Immature natural killer cell (primary cell): ENCODE measurements at places on chromosomes 6 and 20.

DNA sequence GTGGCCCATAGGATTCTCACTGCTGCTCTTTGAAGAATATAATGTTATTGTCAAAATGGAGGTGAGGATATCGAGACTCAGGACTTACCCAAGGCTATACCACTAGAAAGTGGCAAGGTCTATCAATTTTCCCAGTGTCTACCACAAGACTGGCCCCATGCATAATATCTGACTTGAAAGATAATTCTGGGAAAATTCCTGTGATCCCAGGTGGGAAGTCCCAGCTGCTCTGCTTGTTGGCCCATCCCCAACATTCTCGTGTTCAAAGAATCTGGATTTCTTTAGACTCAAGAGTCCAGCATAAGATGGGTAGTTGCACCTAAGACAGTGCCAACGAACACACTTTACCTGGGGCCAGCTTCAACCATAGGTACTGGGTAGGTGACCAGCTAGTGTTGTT lies 120.7 kb upstream of the DTNBP1 start:
- H3K36me3 ChIP-seq, result peaks cover 12% of the 10 kb centered on the region
- DNase-seq, result no peak
- no peaks in the 10 kb centered on the region for H3K4me1 ChIP-seq
- H3K27me3 ChIP-seq, result peaks cover 2% of the 10 kb centered on the region
- no peak overlapping the region for H3K4me3 ChIP-seq

GRCh38 chr20:25576783-25577530 lies 8.4 kb downstream of the NINL start:
- DNase-seq, result no peak
- H3K4me3 ChIP-seq, result no peak overlapping the region
- H3K27ac ChIP-seq, result no peak overlapping the region
- no peaks in the 10 kb centered on the region for H3K4me1 ChIP-seq
- peaks cover 7% of the 10 kb centered on the region for H3K27me3 ChIP-seq

DNA sequence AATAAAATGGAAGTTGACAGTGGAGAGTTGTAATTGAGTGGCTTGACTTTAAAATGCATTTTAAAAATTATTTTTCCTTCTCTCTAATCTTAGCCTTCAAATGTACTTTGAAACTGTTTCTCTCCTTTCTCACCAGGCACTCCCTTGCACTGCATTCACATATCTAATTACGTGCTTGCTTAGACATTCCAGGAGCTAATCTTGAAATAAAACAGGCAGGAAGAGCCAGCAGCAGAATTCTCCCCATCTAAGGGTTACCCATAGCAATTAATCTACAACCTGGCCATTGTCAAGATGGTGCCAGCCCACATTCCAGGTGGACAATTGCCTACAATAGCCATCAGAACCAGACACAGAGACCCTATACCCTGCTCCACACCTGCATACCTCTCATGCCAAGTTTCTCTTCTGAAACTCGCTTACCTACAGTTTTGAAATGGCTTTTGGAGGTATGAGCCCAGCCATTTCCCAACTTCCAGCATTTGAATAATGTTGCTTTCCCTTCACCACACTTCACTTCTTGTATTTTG lies 167.6 kb upstream of the GJE1 start:
- DNase-seq, result no peak
- no peaks in the 10 kb centered on the region for H3K4me1 ChIP-seq
- H3K36me3 ChIP-seq, result no peaks in the 10 kb centered on the region
- no peak overlapping the region for H3K4me3 ChIP-seq
- no peaks in the 10 kb centered on the region for H3K27me3 ChIP-seq
- H3K27ac ChIP-seq, result no peak overlapping the region

GRCh38 chr6:157761331-157761921 lies 61.6 kb upstream of the SNX9 start:
- H3K4me1 ChIP-seq, result peaks cover 26% of the 10 kb centered on the region
- DNase-seq, result no peak
- peak overlapping the region; percentile 64 for H3K27ac ChIP-seq
- peaks cover 5% of the 10 kb centered on the region for H3K27me3 ChIP-seq
- H3K36me3 ChIP-seq, result no peaks in the 10 kb centered on the region
- H3K4me3 ChIP-seq, result no peak overlapping the region
